ENCODE measurements at places on chromosomes 2 and 18. TPM values are rescaled to one million over a fixed set of nuclear protein-coding genes. Genes with fewer than 3 reads are reported as not detected.
A peak's percentile ranks its signal among the peaks of the same experiment; 100 is the strongest.

Gene SF3B1
- total RNA-seq = 296 TPM

Gene TLX2
- 0.26 TPM for total RNA-seq

- DNase-seq = no peak
- H3K4me3 ChIP-seq = no peak overlapping the region
- no peaks in the 10 kb centered on the region for H3K36me3 ChIP-seq
- H3K27me3 ChIP-seq = no peaks in the 10 kb centered on the region
- H3K27ac ChIP-seq = no peak overlapping the region
These were observed 68.2 kb upstream of the NEDD4L start for GRCh38 chr18:57975805-57976204.

- peaks cover 16% of the 10 kb centered on the region for H3K36me3 ChIP-seq
- peak overlapping the region; percentile 61 for H3K27ac ChIP-seq
- H3K4me1 ChIP-seq = peaks cover 50% of the 10 kb centered on the region
- H3K4me3 ChIP-seq = 0 out of 2 replicates have a peak overlapping the region, but pooled peaks have one; percentile 2
These were observed 1057.2 kb upstream of the PIK3C3 start for GRCh38 chr18:40897884-40898283.

- no peak overlapping the region for H3K27ac ChIP-seq
- no peak for DNase-seq
- peaks cover 10% of the 10 kb centered on the region for H3K4me1 ChIP-seq
- H3K4me3 ChIP-seq = no peak overlapping the region
These were observed 192.0 kb downstream of the EPHA4 start for GRCh38 chr2:221380062-221380461.

DNA sequence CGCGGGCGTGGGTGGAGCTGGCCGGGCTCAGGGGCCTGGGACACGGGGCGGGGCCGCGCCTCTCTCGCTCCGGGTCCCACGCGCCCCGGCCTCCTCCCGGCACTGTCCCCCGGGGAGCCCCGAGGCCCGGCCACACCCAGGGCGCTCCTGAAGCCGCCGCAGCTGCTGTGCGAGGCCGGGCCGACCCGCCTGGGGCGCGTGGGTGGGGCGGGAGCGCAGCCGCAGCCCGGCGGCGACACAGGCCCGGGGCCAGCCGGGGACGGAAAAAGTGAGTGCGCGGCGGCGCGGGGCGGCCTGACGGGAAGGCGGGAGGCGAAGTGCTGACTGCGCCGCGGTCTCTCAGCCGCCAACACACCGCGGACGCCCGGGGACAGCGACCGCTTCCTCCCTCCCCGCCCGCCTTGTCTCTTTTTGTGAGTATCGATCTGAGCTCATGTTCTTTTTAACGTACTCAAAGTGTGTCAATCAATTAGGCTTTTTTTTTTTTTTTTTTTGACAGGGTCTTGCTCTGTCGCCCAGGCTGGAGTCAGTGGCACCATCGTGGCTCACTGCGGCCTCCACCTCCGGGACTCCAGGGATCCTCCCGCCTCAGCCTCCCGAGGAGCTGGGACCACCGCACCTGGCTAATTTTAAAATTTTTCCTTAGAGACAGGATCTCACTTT lies 14.5 kb downstream of the PDCD1 start:
- DNase-seq = peak; percentile 65
- H3K36me3 ChIP-seq = no peaks in the 10 kb centered on the region
- peak overlapping the region; percentile 69 for H3K4me3 ChIP-seq
- H3K4me1 ChIP-seq = peaks cover 19% of the 10 kb centered on the region
- H3K27ac ChIP-seq = no peak overlapping the region

DNA sequence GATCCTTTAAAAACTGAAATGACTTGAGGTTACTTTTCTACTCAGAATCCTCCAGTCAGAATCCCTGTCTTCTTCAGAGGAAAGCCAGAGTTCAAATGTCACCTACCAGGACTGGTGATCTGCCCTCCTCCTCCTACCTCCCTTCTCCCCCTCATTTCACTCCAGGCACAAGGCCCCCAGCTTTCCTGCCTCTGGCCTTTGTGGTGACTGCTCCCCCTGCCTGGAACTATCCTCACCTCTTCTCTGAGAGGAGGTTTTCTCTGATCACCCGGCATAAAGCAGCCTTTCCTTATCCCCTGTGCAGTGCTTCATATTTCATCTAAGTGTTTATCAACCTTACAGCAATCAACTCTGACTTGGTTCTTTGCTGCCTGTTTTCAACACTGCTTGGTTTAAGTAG lies 6.8 kb downstream of the B3GNT2 start:
- no peak overlapping the region for H3K4me3 ChIP-seq
- no peak overlapping the region for H3K27ac ChIP-seq
- no peaks in the 10 kb centered on the region for H3K27me3 ChIP-seq
- H3K36me3 ChIP-seq = no peaks in the 10 kb centered on the region
- DNase-seq = no peak

- H3K4me1 ChIP-seq = 0 out of 2 replicates have a peak, but pooled peaks cover 6% of the 10 kb centered on the region
- H3K4me3 ChIP-seq = no peak overlapping the region
- no peak for DNase-seq
- no peaks in the 10 kb centered on the region for H3K27me3 ChIP-seq
- no peaks in the 10 kb centered on the region for H3K36me3 ChIP-seq
- no peak overlapping the region for H3K27ac ChIP-seq
These were observed 30.1 kb upstream of the FMNL2 start for GRCh38 chr2:152304836-152305235.

- DNase-seq = no peak
- no peaks in the 10 kb centered on the region for H3K27me3 ChIP-seq
- H3K4me3 ChIP-seq = no peak overlapping the region
- no peaks in the 10 kb centered on the region for H3K36me3 ChIP-seq
These were observed 139.8 kb downstream of the RNF152 start for GRCh38 chr18:61752973-61753372.

- H3K27ac ChIP-seq = no peak overlapping the region
- no peak for DNase-seq
- H3K4me3 ChIP-seq = no peak overlapping the region
- no peaks in the 10 kb centered on the region for H3K4me1 ChIP-seq
- H3K27me3 ChIP-seq = no peaks in the 10 kb centered on the region
These were observed 135.6 kb upstream of the KLHL29 start for GRCh38 chr2:23249348-23249747.

DNA sequence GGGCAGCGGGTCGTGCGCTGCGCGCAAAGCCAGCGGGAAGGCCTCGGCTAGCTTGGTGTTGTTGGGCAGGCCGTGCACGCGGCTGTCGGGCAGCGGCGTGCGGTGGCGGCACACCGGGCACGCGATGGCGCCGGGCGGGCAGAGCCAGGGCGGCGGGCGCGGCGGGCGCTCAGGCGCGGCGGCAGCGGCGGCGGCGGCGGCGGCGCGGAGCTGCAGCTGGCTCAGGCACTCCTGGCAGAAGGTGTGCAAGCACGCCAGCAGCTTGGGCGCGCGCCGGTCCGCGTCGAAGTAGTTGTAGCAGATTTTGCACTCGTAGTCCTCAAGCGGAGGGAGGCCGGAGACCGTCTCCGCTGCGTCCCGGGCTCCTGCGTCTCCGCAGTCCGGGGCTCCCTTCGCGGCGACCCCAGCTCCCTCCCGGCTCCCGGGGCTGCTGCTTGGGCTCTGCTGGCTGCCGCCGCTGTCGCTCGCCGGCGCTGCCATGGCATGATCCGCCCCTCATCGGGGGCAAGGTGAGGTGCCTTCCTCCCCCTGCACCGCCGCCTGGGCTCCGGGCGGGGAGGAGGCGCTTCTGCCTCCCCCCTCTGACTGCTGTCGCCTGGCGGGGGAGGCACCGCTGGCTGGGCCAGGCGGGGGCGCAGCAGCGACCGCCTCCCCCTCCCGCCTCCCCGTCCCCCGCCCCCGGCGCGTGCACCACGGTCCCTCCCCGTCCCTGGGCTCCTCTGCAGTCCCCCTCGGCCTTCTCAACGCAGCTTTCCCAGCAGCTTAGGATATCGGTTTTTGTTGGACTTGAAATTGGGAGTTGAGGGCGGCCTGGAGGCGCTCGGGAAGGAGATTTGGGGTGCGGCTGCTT lies 21.0 kb upstream of the PAX3 start:
- peaks cover 11% of the 10 kb centered on the region for H3K4me1 ChIP-seq
- H3K4me3 ChIP-seq = peak overlapping the region; percentile 78
- peaks cover 93% of the 10 kb centered on the region for H3K27me3 ChIP-seq
- H3K27ac ChIP-seq = no peak overlapping the region
- peak; percentile 71 for DNase-seq

DNA sequence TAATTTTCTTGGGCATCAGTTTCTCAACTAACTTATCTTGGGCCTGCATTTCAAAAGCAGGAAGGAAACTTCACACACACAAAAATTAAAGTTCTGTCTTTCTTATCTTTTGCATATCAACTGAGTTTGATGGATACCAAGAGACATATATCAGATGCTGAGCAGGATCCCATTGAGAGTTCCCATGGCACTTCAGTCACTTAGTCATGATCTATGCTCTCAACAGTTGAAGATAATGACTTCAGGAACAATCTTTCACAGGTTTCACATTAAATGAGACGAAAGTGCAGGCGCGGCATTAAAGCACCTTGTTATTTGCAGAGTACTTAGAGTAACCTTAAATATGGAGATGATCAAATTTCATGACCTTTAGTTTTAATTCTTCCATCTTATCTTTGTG lies 2139.8 kb upstream of the CELF4 start:
- H3K4me1 ChIP-seq = peaks cover 7% of the 10 kb centered on the region
- H3K36me3 ChIP-seq = no peaks in the 10 kb centered on the region
- H3K27ac ChIP-seq = no peak overlapping the region
- DNase-seq = no peak
- H3K4me3 ChIP-seq = no peak overlapping the region

DNA sequence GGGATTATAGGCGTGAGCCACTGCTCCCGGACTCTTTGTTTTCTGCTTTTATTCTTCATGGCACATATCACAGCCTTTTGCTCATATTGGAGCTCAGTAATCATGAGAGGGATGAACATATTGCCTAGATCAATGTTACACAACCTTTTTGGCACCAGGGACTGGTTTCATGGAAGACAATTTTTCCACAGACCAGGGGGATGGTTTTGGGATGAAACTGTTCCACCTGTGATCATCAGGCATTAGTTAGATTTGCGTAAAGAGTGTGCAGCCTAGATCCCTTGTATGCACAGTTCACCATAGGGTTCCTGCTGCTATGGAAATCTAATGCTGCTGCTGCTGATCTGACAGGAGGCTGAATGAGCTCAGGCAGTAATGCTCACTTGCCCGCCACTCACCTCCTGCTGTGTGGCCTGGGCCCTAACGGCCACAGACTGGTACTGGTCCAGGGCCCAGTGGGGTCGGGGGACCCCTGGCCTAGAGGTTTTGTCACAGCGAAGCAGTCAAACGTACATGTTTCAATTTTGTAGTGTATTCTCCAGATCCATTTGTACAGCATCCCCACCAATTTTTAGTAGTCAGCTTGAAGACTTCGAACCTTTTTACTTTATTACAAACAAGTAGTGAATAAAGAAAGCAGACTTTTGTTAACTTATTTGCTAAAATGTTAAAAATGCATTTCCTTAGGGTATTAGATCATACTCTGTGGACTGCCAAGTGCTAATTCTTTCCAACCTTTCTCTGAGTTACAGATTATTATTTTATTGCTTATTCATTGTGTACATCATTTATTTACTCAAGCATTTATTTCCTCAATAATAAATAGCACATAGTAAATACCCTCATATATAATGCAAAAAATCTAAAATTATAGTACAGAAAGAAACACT lies 6.2 kb downstream of the DAW1 start:
- H3K4me3 ChIP-seq = no peak overlapping the region
- DNase-seq = no peak
- H3K36me3 ChIP-seq = no peaks in the 10 kb centered on the region
- no peak overlapping the region for H3K27ac ChIP-seq
- no peaks in the 10 kb centered on the region for H3K4me1 ChIP-seq

Data from WTC11 (cell line).